ENCODE measurements at places on chromosomes 16 and 17.
A peak's percentile ranks its signal among the peaks of the same experiment; 100 is the strongest.

DNA sequence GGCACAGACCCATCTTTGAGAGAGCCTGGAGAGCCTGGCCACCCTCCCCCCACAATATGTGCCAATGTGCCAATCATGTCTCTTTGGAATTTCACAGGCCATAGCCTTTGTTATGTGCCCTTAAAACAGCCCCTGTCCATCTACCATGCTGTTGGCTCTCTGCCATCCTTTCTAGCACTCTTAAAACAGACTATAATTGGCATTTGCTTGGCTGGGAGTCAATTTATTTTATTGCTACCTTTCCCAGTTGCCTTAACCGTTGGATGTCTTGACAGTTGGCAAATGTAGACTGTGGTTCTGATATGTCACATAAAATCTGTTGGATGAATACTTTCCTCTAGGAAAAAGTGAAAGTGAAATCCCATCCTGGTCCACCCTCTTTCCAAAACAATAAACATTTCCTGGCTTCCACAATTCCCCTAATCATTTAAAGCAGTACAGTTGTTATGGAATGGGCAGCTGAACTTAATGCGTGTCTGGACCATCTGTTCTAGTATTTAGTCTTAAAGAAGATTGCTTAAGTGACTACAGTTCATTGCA, 394.0 kb downstream of the KCNJ2 start:
- DNase-seq, result peak; percentile 71

DNA sequence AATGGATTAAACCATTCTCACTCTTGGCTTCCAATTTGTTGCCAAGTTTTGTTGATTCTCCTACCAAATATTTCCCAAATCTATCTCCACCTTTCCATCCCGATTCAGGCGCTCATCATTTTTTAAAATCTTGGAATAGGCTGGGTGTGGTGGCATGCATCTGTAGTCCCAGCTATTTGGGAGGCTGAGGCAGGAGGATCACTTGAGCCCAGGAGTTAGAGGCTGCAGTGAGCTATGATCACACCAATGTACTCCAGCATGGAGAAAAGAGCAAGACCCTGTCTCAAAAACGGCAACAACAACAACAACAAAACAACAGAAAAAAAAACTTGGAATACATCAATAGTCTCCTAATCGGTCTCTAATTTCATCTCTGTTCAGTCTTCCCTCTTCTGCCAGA, 902 bp upstream of the NKIRAS2 start:
- DNase-seq, result no peak

DNA sequence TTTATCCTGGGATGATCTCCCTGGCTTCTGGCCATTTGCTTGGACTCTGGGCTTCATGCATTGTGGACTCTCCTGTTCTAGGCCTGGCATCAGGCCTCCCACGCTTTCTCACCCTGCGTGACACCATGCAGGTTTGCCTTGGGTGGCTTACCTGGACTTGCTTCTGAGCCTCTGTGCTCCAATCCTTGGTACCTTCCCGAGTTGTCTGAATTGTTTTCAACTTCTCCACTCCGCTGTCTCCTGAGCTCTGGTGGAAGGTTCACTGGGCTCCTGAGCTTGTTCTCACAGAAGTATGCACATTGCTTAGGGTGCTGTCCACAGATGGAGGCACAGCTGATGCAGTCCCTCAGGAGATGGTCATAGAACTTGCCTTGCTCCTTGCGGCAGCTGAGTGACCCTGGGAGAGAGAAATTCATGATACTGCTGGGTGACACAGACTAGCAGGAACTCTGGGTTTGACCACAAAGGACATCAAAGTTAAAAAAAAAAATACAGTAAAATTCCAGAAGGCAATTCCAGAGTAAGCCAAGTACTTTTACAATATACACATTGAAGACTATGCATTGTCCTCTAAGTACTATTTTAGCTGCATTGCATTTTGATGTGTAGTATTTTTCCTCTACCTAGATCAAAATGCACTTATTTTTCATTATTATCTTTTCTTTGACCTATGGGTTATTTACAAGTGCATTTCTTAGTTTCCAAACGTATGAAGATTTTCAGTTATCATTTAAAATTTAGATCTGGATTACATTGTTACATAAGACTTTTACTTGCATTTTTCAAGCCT, 23.1 kb downstream of the TNFRSF13B start:
- no peak for DNase-seq

DNA sequence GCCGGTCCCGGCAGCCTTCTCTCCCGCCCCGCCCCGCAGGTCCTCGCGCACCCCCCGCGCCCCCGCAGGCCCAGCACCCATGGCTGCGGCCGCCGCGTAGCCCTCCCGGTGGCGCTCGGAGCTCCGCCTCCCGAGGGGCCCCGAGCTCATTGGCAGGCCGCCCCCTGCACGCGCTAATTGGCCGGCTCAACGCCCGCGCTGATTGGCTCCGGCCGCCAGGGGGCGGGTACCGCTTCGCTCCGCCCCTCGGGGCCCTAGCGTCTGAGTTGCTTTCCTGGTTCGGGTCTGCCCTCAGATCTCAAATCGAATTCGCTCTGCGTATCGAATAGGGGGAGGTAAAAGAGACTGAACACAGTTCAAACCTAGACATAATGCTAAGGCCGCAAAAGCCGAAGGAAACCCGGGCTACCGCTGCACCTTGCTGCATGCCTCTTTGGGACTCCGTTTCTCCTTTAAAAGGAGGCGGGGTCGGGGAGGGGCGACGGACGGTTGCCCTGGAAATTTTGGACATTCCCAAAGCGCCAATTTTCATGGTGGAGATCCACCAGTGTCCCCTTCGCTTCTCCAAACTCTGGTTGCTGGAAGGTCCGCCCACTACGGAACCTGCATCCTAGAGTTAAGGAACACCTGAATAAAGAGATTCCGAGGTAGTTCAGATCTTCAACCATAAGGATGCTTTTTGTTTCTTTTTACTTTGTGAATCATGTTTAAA, at the start of gene DEXI:
TSS of gene DEXI (minus strand) at position 117 of the 712 bp plus-strand sequence. CDS start 463 bp downstream, outside the sequence.
- peak; percentile 88 for DNase-seq

DNA sequence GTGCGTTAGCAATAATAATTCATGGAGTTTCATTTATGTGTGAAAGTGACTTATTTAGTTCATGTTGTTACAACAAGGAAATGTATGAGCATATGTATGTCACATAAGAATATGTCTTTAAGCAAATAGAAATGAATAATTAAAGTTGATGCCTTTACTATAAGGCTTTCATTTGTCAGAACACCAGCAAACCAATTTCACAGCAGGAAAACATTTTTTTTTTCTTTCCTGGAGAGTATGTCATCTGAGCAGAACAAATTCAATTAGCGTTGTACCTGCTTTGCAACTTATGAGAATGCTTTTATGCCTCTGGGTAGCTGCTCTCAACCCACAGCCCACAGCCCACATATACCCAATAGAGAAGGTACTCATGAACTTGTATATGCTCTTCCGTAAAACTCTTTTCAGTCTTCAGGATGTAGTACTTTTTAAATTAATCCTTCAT, 26.3 kb upstream of the APOH start:
- DNase-seq, result no peak

All from fibroblast of gingiva (primary cell).